Body of pancreas (tissue), 4 donors: ENCODE measurements at places on chromosomes 3 and 15.

GRCh38 chr3:18591120-18591519 is 166.0 kb upstream of the SATB1 start:
- no peak for DNase-seq

DNA sequence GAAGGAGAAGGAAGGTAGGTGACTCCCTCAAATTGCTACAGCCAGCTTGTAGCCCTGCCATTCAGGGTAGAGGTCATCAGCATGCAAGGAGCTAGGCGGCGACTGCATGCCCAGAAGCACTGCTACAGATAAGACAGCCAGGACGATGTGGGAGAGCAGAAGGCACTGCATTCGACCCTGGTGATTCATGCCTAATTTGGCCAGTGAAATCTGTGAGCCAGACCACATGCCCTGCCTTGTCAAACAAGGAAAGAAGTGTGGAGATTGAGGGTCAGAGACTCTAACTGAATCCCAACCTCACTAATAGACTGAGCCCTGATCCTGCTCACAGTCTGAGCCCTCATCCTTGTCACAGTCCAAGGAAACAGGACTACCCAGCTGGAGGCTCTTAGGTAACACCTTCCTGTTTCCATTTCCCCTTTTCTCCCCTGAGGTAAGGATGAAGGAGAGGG is 86.6 kb downstream of the LINGO1 start:
- no peak for DNase-seq

GRCh38 chr3:128195369-128195768 is 42.1 kb downstream of the EEFSEC start:
- DNase-seq = no peak

DNA sequence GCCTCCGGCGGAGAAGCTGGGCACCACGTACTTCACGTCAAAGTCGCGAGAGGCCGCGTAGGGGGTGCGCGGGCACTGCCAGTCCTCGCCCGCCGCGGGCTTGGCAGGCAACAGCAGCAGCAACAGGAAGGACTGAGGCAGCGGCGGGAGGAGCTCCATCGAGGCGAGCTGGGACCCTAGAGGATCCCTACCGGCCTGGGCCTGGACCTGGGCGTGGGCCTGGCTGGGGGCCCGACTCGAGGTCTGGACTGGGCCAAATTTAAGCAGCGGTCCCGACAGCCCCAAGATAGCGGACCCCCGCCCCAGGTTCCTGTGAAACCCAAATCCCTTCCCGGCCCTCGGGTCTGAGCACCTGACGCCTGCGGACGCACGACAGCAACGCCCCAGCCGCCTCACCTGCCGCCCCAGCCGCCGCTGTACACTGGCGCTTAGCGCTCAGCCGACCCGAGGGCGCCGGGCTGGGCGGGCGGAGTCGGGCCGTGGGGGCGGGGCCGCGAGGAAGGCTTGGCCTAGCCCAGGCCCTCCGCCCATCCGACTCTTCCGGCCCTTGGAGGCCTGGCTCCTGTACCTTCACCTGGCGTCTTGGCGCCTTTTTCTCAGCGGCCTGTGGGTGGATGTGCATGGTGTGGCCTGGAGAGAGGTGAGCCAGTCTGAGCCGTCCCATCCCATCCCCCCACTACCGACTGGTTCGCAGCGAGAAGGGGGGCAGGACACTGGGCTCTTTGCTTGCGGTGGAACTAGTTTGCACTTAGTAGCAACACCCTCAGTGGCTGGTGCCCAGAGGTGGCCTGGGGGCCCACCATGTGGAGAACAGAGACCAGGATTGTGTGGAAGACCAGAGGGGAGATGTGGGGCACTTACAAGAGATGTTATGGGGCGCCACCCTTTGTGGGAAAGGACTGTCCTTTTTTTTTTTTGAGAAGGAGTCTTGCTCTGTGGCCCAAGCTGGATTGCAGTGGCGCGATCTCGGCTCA is at the start of gene MST1R:
Gene MST1R, minus strand, starts transcription at position 423 of the 974 bp plus-strand sequence. Its CDS starts 264 bp downstream, at position 159.
- DNase-seq = peak; percentile 92

DNA sequence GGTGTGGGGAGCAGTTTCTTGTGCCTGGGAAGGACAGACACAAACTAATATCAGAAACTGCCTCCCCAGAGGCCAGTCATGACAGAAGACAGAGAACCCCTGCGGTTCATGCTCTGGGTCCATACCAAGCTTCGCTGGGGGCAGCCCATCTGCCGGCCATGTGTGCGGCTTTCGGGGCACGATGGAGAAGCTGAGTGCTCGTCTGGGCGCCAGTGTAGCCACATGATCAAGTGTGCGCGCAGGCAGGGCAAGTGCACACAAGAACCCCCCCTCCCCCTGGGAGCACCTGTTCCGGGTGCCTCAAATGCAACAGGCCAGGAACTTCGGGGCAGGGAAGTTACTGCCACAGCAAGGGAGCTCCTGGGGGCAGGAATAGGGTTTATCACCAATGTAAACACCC is 1.8 kb downstream of the ADAMTS17 start:
- peak; percentile 46 for DNase-seq

- no peak for DNase-seq
Measured at GRCh38 chr3:149545049-149545448, 70.6 kb downstream of the TM4SF4 start.

DNA sequence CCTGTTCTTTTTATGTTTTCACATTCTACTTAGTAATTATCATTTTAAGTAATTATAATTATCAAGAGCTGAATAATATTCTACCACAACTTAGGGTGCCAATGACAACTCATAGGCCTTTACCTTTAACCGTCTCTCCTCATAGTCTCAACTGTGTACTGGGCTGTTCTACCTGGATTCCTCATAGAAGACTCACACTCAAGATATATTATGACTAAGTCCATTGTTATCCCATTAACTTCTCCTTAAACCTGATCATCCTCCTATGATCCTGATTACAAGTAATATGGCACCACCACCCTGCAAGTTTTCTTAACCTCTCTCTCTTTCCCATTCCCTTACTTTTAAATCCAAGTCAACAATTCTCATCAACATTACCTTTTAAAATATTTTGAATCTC is 285.9 kb upstream of the VEPH1 start:
- no peak for DNase-seq

DNA sequence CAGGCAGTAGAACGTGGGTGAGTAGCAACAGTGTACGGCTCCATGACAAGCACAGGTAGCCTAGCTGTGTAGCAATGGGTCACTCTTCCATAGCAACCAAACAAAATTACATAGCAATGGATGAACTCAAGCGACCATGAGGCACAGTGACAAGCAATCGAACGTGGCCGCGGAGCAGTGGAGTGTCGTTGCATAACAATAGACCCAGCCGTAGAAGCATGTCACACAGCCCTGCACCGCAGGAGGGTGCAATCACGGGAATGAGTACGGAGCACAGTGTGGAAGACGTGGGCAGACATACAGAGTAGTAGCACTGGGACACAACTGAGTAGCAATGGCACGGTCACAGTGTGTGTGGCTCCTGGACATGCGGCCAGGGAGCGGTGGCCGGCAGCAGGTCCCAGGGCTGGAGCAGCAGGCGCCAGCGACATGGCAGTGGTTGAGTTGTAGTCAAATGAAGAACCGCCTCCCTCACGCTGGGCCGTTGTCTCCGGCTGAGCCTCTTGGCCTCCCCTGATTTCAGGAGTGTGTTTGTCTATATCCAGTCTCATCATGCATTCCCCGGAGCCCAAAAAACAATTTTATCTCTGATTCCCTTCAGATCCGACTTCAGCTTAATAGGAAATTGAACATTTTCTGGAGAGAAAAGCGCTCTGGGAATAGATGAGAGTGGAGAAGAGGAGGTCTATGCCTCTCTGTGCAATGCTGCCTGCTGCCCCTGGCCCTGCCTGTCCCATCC is 64.1 kb downstream of the CCDC33 start:
- no peak for DNase-seq

DNA sequence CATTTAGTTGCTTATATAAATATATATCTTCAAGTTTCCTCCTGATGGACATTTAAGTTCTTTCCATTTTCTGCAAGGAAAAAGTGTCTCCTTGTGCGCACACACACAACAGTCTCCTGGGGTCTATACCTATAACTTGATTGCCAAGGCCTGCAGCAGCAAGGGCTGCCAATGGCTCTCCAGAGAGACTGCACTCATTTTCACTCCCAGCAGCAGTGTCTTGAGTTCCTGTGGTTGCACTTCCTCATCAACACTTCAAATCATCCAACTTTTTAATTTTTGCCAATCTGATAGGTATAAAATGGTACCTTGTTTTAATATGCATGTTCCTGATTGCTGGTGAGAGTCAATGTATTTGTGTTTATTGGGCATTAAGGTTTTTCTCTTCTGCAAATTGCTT is 23.1 kb downstream of the TNFAIP8L3 start:
- DNase-seq = no peak

- DNase-seq = no peak
Measured at GRCh38 chr3:107806536-107806935, 283.8 kb downstream of the BBX start.

DNA sequence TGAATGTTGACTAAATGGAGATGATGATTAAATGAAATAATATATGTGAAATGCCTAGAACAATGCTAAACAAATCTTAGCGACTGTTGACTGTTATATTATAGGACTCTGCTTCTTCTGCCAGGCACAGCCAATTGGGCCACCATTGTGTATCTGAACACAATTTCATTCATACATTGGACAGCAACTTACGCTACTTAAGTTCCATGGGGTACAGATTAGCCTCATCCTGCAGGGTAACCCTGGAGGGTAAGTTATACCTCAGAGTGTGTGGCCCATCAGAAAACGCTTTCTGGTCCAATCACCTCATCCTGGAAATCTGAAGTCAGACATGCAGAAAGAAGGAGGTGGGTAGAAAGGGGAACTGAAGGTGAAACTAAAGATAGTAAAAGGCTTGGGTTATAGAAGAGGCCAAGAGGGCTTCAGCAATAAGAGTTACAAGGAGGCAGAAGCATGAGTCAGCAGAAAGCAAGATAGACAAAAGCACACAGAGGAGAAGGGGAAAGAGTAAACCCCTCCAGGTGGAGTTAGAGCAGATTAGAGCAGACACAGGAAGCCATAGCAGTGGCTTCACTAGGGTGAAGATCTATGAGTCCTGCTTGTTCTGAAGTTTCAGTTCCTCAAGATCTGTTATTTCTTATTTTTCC is 119.3 kb upstream of the SLC24A5 start:
- DNase-seq = no peak

GRCh38 chr15:80523746-80524145 is 119.6 kb downstream of the ARNT2 start:
- DNase-seq = no peak

DNA sequence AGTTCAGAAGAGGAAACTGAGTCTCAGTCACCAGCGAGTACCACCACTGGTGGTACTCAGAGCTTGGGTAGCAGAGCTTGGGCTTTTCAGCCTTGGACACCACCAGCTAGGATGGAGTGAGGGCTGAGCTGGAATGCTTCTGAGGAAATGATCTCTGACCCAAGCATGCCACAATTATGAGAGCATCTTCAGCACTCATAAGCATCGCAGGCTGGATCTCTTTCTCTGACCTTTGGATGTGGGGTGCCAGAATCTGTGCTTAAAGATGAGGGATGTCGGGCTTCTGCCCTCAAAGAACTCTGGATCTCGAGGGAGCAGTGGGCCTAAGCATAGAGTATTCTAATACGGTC is 36.4 kb downstream of the ZNF710 start:
- DNase-seq = no peak

DNA sequence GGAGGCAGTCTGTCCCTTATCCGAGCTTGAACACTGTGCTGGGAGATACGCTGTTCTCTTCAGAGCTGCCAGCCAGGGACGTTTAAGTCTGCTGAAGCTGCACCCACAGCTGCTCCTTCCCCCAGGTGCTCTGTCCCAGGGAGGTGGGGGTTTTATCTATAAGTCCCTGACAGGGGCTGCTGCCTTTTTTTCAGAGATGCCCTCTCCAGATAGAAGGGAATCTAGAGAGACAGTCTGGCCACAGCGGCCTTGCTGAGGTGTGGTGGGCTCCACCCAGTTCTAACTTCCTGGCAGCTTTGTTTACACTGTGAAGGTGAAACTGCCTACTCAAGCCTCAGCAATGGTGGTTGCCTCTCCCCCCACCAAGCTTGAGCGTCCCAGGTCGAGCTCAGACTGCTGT is 319.9 kb upstream of the GRM7 start:
- no peak for DNase-seq

DNA sequence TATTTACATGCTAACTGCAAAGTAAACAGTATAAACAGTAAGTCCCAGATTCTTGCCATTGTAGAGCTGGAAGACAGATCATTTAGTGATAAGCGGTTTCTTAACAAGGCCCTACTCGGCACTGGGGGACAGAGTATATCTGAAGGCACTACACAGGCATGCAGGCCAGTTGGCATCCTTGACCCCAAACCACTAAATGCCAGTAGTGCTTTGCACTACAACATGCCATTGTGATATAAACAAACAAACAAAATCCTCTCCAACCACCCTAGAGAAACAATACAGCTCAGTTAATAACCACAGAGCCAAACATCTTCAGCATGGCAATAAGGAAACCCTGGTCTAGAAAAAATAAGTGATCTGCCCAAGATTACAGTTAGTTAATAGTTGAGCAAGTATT is 5.3 kb downstream of the AQR start:
- DNase-seq = no peak

DNA sequence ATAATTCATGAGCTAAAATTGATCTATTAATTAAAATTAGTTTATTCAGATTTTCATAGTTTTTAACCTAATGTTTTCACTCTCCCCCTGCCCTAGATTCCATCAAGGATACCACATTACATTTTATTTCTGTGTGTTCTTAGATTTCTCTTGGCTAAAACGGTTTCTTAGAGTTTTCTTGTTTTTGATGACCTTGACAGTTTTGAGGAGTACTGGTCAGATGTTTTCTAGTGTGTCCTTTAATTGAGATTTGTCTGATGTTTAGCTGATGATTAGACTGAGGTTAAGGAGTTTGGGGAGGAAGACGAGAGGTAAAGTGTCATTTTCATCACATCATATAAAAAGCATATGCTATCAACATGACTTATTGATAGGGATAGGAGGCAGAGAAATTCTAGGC is 475.9 kb downstream of the SQOR start:
- no peak for DNase-seq
